ENCODE measurements at places on chromosomes 4 and X.

DNA sequence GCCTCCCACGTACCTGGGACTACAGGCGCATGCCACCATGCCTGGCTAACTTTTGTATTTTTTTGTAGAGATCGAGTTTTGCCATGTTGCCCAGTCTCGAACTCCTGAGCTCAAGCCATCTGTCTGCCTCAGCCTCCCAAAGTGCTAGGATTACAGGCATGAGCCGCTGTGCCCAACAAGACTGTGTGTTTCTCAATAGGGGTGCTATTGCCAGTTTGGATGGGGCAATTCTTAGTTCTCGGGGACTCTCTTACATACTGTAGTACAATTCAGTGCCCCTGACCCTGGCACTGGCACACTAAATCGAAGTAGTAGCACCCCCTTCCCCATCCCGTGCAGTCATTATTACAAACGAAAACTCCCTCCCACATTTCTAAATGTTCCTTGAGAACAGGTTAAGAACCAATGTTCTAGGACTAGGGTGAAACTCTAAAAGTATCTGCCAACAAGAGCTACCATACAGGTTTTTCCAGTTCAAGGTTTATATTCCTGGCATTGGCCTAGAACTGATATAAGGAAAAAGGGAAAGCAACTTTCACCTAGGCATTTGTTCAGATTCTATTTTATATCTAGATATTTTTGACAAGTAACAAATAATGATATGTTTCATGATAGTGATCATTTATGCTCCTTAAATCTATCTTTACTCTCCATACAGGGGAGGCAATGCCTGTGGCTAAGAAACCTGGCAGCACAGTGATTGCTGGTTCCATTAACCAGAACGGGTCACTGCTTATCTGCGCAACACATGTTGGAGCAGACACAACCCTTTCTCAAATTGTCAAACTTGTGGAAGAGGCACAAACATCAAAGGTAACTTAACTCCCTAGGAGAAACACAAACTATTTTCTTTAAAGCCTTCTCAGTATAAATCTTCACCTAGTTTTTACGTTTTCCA lies 50.4 kb upstream of the PGAM4 start:
- no peaks in the 10 kb centered on the region for H3K36me3 ChIP-seq
- DNase-seq = no peak
- no peaks in the 10 kb centered on the region for H3K4me1 ChIP-seq
- H3K4me3 ChIP-seq = no peak overlapping the region
- no peak overlapping the region for H3K27ac ChIP-seq

DNA sequence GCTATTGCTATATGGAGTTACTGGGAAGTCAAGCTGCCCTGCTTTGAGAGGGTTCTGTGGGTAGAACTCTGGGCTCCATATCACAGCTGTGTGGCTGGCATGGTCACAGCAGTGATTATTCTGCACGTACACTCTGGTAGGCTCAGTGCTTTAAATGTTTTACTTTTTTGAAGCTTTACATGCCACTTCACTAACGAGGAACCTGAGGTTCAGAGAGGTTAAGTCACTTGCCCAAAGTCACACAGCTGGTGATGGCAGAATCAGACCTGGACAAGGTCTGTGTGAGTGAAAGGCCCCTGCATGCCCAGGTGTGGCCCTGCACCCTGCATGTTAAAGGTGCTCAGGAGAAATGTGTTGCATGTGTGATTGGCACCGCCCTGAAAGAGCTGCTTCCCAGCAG lies 24.5 kb downstream of the EVC start:
- no peak overlapping the region for H3K27ac ChIP-seq
- no peaks in the 10 kb centered on the region for H3K27me3 ChIP-seq
- no peaks in the 10 kb centered on the region for H3K4me1 ChIP-seq
- H3K4me3 ChIP-seq = no peak overlapping the region
- peaks cover 44% of the 10 kb centered on the region for H3K36me3 ChIP-seq

- no peaks in the 10 kb centered on the region for H3K4me1 ChIP-seq
- no peaks in the 10 kb centered on the region for H3K36me3 ChIP-seq
- no peak overlapping the region for H3K27ac ChIP-seq
- no peak overlapping the region for H3K4me3 ChIP-seq
- no peak for DNase-seq
Observed at GRCh38 chr4:40209401-40209800, 12.6 kb downstream of the RHOH start.

GRCh38 chr4:181018472-181018871 lies 1224.7 kb upstream of the TENM3 start:
- H3K4me1 ChIP-seq = no peaks in the 10 kb centered on the region
- no peak overlapping the region for H3K4me3 ChIP-seq
- H3K27me3 ChIP-seq = no peaks in the 10 kb centered on the region
- DNase-seq = no peak

GRCh38 chr4:48661391-48661790 lies 118.7 kb downstream of the FRYL start:
- H3K27me3 ChIP-seq = no peaks in the 10 kb centered on the region
- no peak overlapping the region for H3K4me3 ChIP-seq
- DNase-seq = no peak
- H3K27ac ChIP-seq = no peak overlapping the region

DNA sequence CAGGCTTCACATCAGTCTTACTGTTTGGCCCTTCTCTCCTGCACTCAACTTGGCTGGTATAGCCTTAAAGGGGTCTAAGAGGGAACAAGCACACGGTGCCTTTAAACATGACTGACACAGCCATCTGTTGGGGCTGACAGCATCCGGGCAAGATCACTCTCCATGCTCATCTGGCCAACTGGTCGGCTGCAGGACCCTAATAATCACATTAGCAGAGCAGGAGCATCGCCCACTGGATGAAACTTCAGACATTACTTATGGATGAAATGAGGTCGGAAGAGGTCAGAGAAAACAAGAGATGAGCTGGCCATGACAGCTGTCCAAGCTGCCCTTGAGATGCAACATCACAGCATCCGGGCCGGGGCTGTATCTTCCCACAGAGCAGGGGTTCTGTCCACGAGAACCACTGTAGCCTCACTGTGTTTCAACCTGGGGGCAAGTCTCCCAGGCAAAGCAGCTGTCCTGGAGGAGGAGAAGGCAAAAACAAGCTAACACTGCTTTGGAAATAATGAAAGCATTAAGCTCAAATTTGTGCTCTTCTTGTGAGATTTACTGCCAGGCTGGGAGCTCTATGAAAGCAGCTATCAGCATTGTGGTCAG lies 94.4 kb upstream of the TTC29 start:
- H3K4me3 ChIP-seq = no peak overlapping the region
- H3K36me3 ChIP-seq = no peaks in the 10 kb centered on the region
- H3K27ac ChIP-seq = no peak overlapping the region
- peaks cover 8% of the 10 kb centered on the region for H3K4me1 ChIP-seq
- H3K27me3 ChIP-seq = no peaks in the 10 kb centered on the region

- no peak overlapping the region for H3K4me3 ChIP-seq
- DNase-seq = no peak
Observed at GRCh38 chr4:74858921-74859562, 64.7 kb upstream of the BTC start.

Data from neuronal stem cell (in vitro differentiated cells).